ENCODE measurements at places on chromosomes 2 and 18.

DNA sequence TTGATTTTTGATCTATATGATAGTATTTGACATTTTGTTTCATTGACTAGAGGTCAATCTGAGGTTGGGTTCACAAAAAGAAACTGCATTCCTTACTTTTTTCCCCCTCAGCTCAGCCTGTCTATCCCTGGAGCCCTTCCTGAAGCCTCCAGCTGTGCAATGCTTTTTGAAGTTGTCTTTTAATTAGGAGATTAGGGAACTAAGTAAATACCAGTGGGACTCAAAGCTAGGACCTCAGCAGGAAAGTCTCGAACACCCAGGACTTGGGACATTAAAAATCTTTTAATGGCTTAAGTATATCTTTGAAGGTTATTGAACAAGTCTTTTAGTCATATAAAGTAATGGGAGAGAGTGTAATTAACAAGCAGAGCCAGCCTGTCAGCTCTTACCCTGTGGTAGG, 220.2 kb downstream of the PDE11A start:
- no peak for DNase-seq

DNA sequence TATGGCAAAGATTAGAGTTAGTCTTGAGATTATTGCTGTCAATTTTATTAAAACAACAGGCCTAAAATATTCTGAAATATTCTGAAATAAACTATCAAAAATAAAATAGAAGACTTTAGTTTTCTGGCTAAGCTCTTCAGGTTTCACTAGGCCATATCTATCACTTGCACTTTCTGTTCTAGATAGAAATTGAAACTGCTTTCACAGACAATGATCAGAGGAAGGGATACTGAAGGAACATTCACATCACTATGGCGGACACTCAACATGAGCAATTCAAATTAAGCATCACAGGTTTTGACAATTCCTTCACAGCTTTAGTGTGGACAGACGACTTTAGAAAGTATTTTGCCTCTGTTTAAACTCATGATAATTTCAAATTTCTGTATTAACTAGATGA, 586.4 kb upstream of the REG3G start:
- DNase-seq: no peak

DNA sequence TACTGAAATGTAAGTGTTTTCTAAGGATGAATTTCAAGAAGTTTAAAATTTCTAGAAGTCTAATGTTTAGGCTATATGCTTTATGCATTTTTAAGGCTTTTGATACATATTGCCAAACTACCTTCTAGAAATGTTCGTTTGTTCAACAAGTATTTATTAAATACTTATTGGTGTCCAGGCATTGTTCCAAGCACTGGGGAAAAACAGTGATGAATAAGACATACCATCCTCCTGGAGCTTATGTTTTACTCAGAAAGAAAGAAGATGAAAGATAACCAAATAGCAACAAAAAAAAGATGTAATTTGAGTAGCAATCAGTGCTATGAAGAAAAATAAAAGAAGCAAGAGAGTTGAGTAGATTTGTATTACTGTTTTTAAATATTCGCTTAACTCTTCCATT, 692.9 kb downstream of the SLC4A3 start:
- no peak for DNase-seq

GRCh38 chr2:66448136-66448991, 13.4 kb downstream of the MEIS1 start:
- no peak for DNase-seq

- DNase-seq: no peak
These were observed 1.6 kb upstream of the RALB start for GRCh38 chr2:120251078-120251477.

DNA sequence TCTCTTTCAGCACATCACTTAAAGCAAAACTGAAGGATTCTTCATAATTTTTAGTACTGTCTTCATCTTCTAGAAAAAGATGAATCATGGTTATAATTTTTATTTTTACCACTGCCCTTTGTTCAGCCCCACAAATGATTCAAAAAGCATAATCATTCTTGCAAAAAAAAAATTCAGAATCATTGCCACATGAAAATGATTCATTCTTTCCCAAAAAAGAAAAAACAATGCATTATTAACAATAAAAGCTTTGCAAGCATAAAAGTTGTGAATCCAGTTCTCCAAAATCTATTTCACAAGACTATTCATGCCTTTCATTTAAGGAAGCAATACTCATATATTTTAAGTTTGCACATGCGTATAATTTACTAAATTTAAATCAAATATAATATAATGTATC, 204.8 kb downstream of the RBM43 start:
- DNase-seq: no peak

DNA sequence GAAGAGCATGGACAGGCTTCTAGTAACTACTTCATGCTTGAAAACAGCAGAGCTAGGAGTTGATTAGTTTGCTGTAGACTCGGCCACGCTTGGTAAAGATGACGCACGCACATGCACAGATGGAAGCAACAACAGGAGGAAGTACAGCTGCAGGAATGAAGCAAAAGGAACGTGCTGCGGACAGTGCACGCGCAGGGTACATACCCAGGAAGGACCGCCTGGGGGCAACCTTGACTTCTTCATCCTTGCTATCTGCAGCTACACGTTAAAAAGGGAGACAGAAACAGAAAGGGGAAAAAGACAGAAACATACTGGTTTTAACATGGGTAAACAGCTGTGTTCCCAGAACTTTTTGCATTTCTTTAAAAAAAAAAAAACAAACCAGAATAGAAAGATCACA, 17.7 kb downstream of the SLC66A2 start:
- peak; percentile 6 for DNase-seq

DNA sequence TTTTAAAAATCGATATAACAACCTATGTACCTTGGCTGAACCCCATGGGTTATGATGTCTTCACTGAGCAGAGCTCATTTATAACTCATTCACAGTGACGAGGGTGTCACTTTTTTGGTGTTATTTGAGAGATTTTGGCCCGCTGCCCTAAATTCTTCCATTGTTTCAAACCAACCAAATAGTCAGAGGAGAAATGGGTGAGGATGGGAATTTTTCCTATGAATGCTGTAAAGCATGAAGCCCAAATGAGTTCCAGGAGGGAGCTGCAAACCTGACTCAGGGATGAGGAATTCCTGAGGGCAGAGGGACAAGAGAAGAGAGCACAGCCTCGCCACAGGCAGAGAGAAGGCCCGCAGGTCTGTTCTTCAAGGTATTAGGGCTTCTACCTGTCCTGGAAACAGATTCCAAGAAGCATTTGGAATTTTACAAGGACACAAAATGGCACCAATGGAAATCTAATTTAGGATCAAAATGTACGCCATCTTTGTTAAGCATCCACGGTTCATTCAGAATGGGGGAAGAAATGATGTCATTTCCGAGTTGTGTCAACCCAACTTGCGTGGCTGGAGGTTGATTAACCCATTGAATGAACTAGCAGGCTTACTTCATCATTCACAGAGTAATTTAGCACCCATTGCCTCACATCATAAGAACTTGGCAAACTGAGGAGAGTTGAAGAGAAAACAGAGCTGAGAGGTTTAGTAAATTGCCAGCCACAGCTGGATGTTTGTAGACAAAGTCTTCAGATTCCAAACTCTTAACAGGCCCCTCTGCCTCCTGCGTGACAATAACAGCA, 133.5 kb downstream of the LAMA3 start:
- no peak for DNase-seq

- DNase-seq: no peak
These were observed 26.2 kb downstream of the FER1L5 start for GRCh38 chr2:96668771-96669170.

DNA sequence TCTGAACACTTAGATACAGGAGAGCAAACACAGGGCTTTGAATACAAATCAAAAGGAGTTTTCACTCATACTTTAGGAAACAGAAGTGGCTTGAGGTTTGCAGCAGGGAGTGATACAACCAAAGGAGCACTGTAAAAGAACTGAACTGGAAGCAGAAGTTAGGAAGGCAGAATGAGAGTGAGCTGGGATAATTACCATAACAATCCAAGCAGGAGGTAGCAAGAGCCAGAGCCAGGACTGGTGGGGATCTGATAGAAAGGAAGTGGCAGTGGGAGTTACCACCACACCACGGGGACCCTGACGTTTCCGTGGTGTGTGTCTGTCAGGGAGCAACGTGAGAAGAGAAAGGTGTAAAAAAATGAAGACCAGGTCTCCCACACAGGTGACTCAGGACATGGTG, 81.3 kb upstream of the EPB41L3 start:
- no peak for DNase-seq

DNA sequence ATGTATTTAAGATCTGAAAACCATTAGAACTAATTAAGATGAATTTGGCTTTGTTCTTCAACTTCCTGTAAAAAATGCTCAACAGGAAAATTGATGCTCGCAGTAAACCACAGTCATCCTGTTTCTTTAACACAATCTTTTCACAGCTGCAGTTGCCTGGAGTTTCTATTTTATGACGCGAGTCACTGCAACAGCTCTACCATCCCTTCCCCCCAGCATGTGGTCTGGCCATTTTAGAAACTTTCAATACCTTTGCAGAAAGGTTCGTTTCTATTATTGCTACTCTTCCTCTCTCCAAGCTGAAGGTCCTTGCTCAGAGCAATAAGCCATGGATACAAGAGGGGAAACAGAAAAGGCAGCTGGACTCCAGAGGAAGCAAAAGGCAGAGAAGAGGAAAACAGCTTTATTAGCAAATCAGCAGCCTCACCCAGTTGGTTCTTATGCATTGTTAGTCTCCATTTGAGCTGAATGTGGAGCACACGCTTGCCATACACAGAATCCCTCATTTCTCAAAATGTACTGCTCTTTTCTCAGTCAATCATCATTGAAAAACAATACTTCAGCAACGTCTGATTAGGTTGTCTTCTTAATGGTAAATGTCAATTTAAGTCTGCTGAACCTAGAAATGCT, 3.9 kb downstream of the WIPF1 start:
- no peak for DNase-seq

DNA sequence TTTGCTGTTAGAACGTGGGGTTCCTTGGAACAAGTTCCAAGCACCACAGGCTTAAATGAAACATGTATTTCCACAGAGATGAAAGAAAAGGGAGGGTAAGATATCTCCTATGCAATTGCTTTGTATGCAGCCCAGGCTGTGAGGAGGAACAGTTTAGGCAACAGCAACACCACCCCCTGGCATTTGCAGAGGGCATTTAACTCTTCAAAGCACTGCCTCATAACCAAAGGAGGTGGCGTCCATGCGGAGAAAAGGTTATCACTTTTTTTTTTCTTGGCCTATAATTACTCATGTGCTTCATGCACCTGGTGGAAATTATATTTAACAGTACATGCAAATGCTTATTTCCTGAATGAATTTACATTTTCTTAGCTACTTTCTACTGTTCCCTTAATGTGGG, 286.0 kb downstream of the LPIN1 start:
- no peak for DNase-seq

- DNase-seq: peak; percentile 70
These were observed 762 bp upstream of the GAD1 start for GRCh38 chr2:170815746-170816503.

DNA sequence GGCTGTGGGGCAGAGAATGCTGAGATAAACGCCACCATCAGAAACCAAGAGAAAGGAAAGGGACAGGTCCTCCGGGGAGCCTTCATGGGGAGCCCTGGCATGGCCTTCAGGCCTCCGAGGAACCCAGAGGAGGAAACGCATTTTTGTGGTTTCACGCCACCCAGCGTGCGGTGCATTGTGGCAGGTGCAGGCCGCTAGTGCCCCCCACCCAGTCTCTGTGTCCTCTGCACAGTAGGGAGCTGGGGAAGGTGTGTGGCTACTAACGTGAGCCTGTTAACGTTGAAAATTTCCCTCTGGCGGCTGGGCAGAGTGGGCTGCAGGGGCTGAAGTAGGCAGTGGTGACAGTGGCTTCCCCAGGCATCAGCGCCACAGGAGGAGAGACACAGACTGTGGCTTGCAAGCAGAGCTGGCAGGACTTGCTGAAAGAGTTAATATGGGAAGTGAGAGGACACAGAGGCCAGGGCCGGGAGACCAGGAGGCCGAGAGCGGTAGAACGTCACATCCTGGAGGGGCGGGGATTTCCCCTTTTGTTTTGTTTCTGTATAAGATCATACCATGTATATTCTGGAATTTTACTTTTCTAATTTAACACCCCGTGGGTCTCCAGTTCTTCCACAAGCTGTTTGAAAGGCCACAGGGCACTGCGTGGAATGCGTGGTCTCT, 166.9 kb downstream of the GBX2 start:
- no peak for DNase-seq

GRCh38 chr2:186881660-186882059, 32.7 kb upstream of the ZSWIM2 start:
- DNase-seq: no peak

GRCh38 chr2:189309331-189309730, 129.8 kb upstream of the COL5A2 start:
- no peak for DNase-seq

DNA sequence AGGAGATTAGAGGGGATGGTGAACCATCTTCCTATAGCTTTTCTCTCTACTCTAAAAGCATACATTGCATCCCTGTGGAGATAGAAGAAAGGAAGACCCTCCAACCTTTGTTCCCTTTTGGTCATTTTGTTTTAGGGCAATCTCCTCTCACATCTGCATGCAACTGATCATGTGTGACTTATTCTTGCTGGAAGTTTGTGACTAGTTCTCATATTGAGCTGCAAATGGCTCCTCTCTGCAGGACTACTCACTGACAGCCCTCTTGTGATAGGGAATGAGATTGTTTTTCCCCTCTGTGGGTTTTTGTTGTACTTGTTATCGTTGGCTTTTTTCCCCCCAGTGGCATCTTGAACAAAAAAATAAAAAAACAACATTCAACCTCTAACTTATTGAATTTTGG, 416.0 kb upstream of the CNTNAP5 start:
- DNase-seq: no peak

DNA sequence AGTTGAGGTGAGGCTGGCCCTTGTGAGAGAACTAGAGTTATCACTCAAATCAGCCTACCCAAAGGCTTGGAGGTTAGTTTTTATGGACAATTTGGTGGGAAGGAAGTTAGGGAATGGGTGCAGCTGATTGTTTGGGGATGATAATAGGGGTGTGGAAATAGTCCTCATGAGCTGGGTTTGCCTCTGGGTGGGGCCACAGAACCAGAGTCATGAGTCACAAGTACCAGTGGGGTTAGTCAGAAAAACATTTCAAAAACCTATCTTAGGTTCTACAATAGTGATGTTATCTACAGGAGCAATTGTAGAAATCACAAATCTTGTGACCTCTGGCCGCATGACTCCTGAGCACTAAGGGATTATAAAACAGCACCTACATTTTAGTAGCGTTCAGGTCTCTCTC, 630.1 kb upstream of the PIK3C3 start:
- no peak for DNase-seq

DNA sequence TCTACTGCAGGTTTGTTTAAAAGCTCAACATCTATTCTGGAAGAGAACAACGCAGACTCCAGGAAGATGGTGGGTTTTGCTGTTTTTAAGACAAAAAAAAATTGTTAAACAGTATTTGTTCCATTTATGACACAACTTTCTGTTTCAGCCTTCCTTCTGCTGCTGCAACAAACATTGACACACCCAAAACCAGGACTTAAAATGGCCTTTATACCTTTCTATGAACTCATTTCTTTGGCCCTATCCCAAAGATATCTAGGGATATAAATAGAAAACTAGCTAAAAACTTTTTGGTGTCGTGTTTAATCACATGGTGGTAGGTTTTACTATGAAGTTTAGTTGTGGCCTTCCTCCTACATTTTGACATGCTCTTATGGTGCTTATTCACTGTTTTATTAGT, 964 bp upstream of the GALNT3 start:
- no peak for DNase-seq
